ENCODE measurements at places on chromosomes 12 and 14.

- DNase-seq, result no peak
Observed at GRCh38 chr14:38662781-38663180, 406.9 kb upstream of the CLEC14A start.

DNA sequence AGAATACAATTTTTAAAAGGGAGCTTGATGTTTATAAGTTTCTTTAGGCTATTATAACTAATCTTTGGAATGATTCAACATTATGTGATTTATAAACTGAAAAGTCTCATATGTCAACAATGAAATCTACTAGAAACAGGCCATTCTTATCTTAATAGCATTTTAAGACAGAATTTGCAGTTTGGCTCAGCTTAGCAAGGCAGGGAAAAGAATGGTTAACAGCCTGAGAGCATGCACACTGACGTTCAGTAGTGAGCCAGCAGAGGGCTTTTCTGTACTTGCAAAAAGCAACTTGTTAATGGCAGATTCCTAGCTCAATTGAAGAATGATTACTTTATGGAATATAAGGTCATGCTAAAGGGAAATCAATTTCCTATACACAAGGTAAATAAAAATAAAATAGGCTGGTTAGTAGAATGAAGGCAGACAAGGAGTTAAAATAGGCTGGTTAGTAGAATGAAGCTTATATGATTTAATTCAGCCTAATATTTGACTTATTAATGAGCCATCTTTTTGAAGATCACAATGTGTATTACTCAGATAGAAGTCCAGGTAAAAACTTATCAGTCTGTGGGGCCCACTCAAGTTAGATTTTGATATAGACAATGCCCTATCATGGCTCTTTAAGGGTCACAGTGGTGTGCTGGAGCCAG is 95.9 kb downstream of the OTOGL start:
- peak; percentile 77 for DNase-seq

GRCh38 chr12:64412459-64412858 is 8.3 kb downstream of the XPOT start:
- peak; percentile 35 for DNase-seq

DNA sequence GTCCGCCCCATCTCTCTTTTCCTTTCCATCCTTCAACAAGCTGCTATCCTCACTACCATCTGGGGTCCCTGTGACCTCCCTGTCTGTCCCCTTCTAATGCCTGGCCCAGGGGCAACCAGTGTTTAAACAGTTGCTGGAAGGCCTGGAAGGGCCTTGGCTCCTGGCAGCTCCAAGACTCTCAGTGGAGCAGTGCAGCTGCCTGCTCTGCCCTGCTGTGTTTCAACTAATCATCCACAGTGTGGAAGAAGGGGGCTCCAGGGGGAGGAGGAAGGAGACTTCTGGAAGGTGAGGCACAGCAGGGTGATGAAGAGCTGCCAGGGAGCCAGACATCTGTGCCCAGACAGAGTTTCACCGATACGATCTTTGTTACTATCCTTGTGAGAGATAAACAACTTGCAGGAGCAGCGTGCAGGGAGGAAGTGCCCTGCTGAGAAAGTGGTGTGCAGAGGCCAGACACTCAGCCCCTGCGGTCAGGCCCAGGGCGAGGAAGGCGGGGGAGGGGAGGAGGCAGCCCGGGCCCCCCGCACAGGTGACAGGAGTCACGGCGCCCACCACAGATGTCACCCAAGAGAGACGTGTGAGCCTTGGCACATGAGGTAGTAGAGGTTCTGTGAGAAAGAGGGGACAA is 1061.8 kb downstream of the BCL11B start:
- DNase-seq, result no peak

DNA sequence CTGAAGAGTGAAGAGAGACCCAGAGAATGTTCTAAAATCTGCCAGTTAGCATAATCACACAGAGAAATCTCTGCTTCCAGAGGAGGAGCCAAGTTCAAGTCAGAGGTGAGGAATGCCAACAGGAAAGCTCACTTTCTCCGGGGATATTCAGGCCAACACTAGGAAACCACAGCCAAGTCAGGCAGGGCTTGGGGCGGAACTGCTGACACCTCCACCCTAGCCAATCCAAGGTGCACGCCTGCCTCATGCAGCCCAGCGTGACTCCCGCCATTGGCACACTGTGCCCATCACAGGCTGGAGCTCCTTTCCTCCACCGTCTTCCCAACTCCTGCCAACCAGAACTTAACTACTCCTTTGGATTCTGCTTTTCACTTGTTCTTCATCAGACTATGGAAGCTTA is 374.3 kb upstream of the CCDC196 start:
- no peak for DNase-seq

- DNase-seq, result no peak
Observed at GRCh38 chr12:86193931-86194330, 62.3 kb downstream of the MGAT4C start.

- DNase-seq, result no peak
Observed at GRCh38 chr12:130714591-130715149, 1.4 kb downstream of the RIMBP2 start.

DNA sequence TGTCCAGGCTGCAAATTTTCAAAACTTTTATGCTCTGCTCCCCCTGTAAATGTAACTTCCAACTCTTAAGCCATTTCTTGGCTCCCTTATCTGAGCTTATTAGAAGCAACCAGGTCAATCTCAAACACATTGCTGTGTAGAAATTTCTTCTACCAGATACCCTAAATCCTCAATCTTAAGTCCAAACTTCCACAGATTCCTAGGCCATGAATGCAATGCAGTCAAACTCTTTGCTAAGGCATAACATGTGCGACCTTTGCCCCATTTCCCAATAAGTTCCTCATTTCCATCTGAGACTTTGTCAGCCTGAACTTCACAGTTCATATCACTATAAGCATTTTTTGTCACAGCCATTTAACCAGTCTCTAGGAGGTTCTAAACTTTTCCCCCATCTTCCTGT is 64.5 kb downstream of the TMTC3 start:
- DNase-seq, result no peak

GRCh38 chr12:78236264-78236663 is 405.6 kb downstream of the NAV3 start:
- no peak for DNase-seq

DNA sequence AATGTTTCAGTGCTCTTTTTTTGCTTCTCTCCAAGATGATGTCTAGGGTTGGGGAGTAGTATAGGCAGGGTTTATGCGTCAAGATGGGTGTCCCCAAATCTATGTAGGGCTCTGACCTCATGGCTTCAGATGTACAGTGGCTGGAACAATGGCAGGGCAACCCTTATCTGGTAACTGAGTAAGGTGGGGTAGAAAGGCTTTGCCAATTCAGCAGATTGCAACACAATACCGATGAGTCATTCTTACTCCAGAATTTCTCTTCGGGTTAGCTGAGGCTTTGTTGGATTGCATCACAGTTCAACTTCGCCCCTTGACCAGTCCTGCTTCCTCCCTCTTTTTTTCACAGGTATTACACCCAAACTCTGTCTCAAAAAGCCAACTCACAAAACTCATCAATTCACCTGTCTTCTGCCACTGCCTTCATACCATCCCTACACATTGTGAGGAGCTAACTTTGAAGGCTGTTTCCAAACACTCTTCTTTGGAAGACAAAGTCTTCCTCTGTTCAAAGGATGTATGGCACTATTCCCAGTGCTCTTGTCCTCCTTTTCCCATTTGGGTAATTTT is 190.2 kb upstream of the CNOT2 start:
- DNase-seq, result no peak

- no peak for DNase-seq
Observed at GRCh38 chr12:129599406-129599805, 304.4 kb downstream of the TMEM132D start.

DNA sequence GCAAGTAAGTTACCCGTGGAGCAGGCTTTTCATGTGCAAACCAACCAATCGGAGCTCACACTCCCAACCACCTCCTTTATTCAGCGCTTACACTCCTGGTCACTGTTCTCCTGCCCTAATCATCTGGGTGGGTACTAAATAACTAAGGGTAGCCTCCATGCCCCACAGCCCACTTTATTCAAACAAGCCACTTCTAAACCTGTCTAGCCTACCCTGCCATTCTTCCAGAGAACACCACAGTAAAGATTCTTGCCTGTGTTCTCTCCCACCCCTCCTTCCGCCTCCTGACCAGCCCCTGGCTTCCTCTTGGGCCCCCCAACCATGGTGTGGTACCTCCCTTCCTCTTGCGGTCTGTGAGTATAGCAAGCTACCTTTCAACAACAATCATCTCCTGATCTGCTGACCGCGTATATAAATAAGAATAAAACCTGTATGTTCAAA is 581.9 kb downstream of the VRK1 start:
- DNase-seq, result no peak

DNA sequence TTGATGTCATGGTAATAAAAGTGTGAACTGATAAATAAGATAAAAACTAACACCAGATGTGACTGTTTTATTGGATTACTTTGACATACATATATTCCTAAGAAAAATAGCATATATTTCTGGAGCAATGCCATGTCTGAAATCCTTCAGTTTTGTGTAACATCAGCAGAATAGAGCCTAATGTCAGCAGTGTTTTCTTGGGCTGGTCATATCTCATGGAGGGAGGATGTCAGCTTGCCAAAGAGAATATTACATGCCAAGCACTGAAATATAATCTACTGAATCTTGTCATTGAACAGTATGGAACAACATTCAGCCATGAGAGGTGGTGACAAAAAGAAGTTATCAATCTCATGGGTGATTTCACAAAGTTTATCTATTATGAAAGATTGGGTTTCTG is 220.3 kb downstream of the KLHL28 start:
- DNase-seq, result no peak

- peak; percentile 3 for DNase-seq
Observed at GRCh38 chr12:66352197-66352596, 49.9 kb downstream of the HELB start.

DNA sequence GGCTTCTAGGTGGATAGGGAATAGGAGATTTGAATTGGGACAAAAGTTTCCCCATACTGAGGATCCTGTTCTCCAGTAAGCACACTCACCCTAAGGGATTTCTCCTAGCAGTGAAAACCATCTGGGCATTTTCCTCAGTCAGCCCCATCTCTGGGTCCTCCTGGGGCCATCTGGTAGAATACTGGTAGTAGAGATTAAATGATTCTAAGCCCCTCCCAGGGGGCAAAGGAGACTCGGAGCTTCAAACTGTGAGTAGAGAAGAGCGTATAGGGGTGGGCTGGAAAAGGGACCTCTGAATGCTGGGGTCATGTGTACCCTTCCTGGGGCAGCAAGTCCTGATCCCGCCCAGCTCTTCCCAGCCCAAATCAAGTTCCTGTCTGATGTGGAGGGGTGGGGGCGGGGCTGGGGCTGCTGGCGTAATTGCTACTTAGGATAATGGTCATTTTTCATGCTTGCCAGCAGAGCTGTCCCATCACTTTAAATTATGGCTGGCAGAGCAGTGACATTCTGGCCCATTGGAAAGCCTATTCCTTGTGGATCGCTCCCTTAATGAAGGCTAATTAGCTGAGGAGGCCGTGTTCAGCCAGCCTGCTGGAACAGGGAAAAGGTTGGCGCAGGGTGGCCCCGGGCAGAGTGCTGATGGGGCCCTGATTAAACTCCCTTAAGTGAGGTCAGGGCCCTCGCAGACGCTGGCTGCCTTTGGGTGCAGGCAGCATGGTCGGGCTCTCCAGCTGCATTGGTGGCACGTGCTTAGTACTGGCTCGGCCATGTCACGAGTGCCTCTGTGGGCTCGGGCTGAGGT is 127.8 kb downstream of the TSPAN9 start:
- peak; percentile 63 for DNase-seq

GRCh38 chr12:118307069-118307954 is 65.4 kb downstream of the TAOK3 start:
- DNase-seq, result no peak

GRCh38 chr12:132514838-132515237 is 24.9 kb downstream of the FBRSL1 start:
- no peak for DNase-seq

- DNase-seq, result no peak
Observed at GRCh38 chr12:7068994-7069346, 8.5 kb downstream of the C1S start.

- no peak for DNase-seq
Observed at GRCh38 chr12:130591736-130592135, 124.4 kb downstream of the RIMBP2 start.

DNA sequence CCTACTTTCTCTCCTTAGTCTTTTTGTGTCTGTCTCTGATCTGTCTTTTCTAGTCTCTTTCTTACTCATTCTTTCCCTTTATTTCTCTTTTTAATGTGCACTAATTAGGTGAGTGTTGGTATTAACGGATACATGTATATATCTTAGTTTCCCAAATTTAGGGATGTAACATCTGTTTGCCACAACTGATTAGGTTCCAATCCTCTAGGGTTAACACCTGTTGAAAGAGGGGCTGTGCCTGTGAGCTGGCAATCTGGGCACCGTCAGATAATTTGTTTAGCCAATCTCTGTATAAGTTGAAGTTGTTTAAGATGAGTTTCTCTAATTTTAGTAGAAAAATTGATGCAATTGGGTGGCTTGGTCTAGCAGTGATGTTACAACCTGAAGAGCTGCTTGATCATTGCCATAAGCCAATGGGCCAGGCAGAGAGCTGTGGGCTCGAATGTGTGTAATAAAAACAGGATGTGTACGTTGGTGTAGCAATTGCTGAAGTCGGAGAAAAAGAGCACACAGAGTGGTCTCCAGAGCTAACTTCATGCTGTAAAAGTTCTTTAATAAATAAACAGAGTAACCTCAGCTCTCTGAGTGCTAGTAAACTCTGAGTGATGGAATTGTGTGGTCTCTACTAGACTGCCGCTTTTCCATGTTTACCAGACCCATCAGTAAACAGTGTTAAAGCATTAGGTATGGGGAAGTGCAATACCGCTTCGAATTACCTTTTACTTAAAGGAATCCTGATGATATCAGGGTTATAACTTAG is 18.3 kb upstream of the LYZ start:
- DNase-seq, result no peak

DNA sequence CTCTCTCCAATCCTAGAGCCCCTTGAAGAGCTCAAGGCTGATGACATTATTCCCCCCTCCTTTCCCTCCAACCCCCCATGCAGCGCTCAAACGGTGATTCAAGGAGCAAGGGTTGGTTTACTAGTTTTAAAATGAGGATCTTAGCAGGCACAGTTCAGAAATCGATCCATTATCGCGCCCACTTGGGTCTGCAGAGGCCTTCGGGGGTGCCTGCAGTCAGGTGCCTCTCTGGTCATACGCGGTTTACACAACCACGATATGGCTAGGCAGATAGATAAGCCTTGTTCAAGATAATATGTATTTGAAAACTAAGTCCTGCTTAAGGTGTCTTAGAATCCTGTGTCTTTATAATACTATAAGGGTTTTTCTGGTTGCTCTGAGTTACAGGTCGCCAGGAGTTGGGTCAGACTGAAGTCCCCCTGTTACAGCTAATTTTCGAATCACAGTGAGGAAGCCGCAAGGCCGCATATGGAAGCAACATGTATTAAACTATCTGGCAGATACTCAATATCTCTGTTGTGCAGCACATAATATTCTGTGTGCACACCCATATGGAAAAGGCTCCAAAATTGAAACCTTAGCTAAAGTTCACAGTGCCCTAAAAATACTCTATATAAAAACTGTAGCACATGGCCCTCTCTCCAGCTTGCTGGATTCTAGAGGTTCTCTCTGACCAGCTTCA is 10.0 kb downstream of the BHLHE41 start:
- no peak for DNase-seq

Data from NCI-H2227 treated with DMSO at 0.1 percent for 48 hours (cell line).